ENCODE measurements at places on chromosomes 2 and 18. TPM values are rescaled to one million over a fixed set of nuclear protein-coding genes. Genes with fewer than 3 reads are reported as not detected.

Gene CYP27C1
- total RNA-seq: 0.26 TPM

Gene FAP
- total RNA-seq: 2.3 TPM

Gene UGT1A4
- not detected for total RNA-seq

Gene ITPRIPL1
- total RNA-seq: 6.7 TPM

- DNase-seq: no peak
Measured at GRCh38 chr18:62720766-62721613, 5.6 kb downstream of the PHLPP1 start.

GRCh38 chr2:156088587-156088986 lies 243.9 kb downstream of the NR4A2 start:
- DNase-seq: no peak

GRCh38 chr2:236352761-236353593 lies 88.8 kb upstream of the ASB18 start:
- DNase-seq: peak; percentile 39

DNA sequence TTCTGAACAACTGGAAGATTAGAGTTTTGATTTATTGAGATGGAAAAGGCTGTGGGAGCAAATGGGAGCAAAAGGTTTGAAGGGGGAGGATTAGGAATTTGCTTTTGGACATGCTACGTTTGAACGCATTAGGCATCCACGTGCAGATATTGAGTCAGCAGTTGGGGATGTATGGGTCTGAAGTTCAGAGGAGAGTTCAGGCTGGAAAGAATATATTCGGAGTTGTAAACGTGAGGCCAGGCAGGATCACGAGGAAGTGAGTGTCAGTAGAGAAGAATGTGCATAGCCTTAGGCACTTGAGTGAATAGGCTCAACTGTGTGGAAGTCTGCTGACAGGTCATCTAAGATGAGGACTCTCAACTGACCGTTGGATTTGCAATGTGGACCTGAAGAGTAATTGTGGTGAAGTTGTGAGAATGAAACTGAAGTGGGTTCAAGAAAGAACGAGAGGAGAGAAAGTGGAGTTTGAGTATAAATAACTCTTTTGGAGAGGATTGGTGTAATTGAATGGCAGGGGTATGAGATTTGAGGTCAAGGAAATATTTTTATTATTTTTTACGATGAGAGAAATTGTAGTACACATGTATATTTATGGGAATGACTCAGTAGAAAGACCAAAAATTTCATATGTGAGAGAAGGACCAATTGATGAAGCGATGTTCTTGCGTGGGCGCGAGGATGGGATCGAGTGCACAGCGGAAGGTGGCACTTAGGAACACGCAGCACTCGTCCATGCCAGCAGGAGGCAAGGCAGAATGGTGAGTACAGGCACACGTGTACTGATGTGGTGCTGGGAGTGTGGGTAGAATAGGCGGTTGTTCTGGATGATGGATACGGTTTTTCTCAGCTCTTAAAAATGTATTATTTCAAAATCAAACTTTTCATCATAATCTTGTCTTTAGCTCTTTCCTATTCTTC lies 40.5 kb upstream of the POLE4 start:
- peak; percentile 98 for DNase-seq

DNA sequence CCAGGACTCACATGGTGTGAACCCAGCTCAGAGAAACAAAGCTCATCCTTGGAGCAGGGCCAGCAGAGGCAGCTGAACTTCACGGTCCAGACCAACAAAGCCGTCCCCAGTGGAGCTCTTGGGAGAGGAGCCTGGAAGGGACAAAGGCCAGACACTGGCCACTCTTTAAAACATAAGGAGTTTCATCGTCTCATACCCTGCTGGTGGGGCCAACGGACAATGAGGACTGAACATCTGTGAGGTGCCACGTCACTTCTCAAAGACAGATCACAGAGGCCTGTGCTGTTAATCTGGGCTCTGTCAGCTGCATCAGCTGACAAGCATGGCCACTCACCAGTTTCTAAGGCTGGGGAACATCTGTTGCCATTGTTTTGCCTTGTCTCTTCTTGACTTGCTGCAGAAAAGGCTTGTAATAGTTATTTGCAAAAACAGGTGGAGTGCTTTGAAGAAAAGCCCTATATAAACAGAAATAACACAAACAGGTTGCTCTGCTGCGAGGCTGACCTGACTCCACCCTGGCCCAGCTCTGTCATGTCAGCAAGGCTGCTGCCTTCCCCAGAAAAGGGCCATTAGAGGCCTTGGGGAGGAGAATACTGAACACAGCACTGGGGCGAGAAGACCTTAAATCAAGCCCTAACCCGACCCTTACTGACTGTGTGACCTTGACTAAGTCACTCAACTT lies 68.1 kb upstream of the DAPL1 start:
- DNase-seq: no peak

- DNase-seq: no peak
Measured at GRCh38 chr18:28854964-28855363, 678.0 kb upstream of the CDH2 start.

DNA sequence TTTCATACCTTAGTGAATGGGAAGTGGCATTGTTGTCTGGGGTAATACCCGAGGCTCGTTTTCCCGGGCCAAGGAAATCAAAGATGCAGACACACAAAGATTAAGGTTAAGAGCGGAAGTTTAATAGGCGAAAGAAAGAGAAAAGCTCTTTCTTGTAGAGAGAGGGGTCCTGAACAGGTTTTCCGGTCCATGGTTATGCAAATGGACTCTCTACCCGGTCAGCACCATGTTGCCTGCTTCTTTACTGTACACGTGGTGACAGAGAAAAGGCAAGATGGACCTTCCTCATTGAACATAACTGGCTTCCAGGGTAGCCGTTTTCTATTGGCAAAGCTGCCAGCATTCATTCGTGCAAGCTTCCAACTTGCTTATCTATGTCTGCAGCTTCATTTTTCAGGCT lies 2063.5 kb downstream of the SUCLG1 start:
- no peak for DNase-seq

DNA sequence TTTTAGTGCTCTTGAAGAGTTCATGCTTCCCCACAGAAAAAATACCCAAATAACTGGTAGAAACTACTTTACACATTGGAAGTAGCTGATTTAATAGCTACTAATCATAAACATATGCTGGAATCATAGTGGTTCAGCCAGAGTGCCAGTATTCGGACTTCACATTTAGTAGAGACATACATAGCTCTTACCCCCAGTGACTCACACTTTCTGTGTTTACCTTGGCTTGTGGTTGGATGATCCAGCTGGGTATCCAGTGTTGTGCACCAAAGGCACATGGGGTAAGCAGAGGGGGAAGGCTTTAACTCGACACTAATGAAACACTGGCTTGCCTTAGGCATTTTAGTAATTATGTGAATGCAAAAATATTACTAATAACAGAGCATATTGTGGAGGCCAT lies 18.1 kb downstream of the ARHGAP28 start:
- DNase-seq: no peak

GRCh38 chr2:236026841-236027240 lies 141.3 kb downstream of the GBX2 start:
- no peak for DNase-seq

GRCh38 chr18:36448384-36449290 lies 151.1 kb downstream of the FHOD3 start:
- DNase-seq: no peak

GRCh38 chr2:47221946-47222345 lies 66.8 kb upstream of the STPG4 start:
- DNase-seq: peak; percentile 84

DNA sequence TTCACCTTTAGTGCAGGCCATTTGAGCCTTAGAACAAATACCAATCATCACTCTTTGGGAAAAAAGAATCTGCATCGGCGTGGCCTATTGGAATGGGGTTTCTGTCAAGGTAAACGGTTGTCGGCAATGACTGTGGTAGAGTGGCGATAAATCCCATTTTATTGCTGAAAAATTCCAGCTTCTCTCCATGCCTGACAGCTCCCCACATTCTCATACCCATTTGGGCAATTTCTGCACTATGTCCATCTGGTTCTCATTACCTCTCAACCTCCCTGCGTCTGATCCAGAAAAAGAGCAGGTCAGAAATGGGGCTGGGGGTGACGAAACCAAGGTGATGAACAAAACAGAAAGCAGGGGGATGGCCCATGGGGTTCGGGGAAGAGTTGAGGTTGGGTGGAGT lies 254.0 kb downstream of the MEIS1 start:
- DNase-seq: no peak

- no peak for DNase-seq
Measured at GRCh38 chr2:231393149-231394131, 2.1 kb upstream of the B3GNT7 start.

GRCh38 chr2:135485441-135485840 lies 45.6 kb downstream of the ZRANB3 start:
- DNase-seq: no peak

GRCh38 chr18:78021196-78021595 lies 771.5 kb downstream of the GALR1 start:
- no peak for DNase-seq

DNA sequence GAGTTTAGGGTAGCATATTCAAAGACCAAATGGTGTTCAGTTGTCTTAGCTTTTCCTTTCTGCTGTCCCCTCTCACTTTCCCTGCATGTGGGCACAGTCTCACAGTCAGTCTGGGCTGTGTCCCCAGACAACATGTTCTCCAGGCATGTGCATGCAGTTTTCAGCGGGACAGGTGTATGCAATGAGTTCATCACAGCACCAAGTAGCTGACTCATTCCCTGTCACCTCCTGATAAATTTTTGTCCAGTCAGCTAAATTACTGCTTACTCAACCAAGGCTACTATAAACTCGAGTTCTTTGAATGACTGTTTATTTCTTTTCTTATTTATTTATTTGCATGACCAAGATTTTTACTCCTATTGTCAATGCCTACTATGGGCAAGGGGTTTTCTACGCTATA lies 148.8 kb upstream of the CDH19 start:
- DNase-seq: no peak

DNA sequence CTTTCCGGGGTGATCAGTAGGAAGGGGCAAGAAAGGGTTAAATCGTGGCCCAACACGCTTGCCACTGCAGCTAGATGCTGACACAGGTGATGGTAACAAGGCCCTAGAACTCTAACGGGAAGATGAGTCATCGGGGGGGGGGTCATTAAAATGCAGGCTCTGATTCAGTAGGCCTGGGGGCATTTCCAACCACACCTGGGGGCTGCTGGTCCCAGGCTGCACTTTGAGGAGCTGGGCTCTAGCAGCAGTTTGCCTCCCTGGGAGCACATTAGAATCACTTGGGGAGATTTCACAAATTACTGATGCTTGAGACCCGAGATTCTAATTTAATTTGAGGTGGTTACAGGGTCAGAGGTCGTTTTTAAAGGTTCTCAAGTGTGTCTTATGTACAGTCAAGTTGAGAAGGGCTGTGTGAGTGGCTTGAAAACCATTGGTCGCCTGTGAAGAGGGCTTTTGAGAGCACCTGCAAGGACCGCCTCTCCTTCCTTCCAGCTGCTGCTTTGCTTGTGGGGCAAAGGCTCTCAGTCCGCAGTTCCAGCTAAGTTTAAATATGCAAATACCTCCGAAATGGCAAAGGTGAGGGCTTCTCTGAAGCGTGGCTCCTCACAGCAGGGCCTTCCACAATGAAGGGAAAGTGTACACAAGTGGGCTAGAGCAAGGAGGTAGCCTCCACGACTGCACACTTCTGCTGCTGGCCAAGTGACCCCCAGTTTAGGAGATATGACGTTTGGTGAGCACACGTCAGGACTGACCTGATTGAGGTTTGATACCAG lies 128.0 kb upstream of the MSH6 start:
- no peak for DNase-seq

All from SK-MEL-5 (cell line).